ENCODE measurements at places on chromosomes 1 and 21.

GRCh38 chr1:176195547-176195946 lies 11.5 kb downstream of the COP1 start:
- DNase-seq: no peak

DNA sequence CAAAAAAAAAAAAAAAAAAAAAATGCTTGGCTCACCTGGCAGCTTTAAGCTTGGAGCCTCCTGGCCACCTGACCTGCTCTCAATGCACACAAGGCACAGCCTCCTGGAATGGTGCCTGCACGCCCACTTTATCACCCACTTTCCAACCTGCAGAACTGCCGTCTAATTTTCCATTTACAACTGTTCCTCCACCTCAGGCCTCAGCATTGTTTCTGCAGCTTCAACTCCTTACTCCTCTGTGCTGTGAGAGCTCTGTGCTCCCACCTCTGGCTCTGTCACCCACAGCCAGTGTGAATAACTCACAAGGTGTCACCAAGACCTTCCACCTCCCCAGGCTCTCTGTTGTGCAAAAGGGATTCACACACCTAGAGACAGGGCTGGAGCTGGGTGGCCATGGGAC lies 38.7 kb upstream of the GPR157 start:
- DNase-seq: no peak

GRCh38 chr1:49213301-49213700 lies 436.6 kb upstream of the BEND5 start:
- no peak for DNase-seq

DNA sequence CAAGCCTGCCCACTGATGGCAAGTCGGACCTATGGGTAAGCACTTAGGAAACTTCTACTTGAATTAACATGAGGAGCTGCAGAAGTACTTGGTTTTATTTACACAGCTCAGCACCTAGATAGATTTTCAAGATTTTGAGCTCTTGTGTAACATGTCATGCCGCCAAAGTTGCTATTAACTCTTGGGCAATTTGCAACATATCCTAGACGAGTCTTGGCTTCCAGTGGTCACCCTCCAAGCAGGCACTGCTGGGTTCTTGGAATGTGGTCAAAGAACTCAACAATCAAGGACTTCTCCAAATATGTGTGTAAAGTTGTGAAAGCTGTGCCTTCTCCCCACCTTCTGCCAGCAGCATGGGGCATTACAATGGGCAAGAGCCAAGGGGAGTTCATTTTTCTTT lies 17.8 kb upstream of the GUCA2B start:
- no peak for DNase-seq

DNA sequence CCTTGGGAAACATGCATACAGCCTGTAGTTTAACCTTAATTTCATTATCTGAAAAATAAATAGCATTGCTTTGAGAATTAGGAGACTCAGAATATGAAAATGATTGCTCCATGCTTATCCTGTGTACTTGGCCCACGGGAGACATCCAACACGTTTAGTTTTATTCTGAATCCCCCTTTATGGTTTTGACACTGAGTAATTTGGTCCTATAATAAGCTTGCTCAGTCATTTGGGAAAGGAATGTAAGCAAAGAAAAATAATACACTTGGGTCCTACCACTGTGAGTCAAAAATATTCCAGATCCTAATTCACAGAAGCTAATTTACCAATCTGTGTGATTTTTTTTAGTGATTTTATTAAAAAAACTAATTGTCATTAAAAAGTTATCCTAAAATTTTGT lies 557.3 kb downstream of the USP25 start:
- DNase-seq: no peak

- no peak for DNase-seq
These were observed 45.4 kb upstream of the ATP1B1 start for GRCh38 chr1:169060919-169061639.

DNA sequence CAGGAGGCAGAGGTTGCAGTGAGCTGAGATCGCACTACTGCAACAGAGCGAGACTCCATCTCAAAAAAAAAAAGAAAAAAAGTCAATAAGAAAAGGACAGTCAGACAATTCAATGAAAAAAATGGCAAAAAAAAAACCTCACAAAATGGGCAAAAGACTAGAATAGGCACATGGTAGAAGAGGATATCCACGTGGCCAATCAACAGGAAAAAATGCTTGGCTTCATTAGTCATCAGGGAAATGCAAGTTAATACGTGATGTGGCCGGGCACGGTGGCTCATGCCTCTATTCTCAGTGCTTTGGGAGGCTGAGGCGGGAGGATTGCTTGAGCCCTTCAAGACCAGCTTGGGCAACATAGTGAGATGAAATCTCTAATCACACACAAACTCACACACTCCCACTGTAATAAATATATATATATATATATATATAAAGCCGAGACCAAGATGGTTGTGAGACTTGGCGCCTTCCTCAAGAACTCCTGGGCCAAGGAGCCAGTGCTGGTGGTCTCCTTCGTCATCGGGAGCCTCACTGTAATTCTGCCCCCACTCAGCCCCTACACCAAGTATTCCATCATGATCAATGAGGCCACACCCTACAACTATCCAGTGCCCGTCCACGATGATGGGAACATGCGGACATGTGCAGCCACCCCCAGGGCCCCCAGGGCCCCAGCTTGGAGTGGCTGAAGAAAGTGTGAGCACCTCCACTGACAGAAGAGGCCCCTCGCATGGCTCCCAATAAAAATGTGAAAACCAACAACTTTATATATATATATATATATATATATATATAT lies 22.9 kb upstream of the LEFTY2 start:
- DNase-seq: no peak

DNA sequence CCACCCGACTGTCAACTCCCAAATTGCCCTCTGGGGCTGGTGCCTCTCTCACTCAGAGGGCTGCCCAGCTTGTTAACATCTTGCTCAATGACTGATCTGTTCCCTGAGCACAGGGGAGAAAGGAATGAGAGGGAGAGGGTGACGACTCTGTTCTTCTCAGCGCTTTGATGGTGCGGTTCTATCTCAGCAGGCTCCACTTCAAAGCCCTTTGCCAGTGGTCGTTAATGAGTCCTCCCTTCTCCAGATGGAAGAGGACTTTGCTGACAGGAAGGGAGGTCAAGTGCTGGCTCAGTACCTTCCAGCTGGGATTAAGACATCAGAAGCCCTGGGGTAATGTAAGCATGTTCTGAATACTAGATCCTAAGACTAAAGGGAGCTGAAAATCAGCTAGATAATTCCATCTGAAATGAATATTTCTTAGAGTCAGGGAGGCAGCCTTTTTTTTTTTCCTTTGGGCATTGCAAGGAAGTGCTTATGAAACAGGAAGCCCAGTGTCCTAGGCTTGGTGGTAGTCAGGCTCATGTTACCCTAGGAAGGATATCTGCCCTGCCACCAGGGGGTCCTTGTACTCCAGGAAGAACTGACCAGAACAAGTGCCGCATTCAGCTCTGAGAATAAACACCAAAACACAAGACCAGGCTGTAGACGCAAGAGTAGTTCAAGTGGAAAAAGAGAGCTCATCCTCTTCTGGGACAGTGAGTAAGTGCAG lies 4.7 kb downstream of the FMOD start:
- no peak for DNase-seq

DNA sequence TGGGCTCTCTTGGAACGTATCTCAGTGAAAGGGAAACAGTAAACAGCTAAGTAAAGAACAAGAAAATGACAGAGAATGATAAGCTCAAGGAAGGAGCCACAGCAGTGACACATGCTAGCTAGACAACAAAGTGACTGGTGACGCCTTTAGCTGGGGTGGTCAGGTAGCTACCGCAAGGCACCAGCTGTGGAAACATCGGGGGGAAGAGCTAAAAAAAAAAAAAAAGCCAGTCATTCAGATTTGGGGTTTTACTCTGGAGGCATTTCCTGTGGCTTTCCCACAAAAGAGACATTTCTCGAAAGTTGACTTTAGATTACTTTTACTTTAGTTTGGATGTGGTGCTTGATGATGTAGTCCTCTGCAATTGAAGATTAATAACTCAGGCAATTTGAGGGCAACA lies 2.1 kb downstream of the FHAD1 start:
- peak; percentile 56 for DNase-seq

GRCh38 chr1:86938450-86938849 lies 24.0 kb downstream of the HS2ST1 start:
- DNase-seq: no peak

DNA sequence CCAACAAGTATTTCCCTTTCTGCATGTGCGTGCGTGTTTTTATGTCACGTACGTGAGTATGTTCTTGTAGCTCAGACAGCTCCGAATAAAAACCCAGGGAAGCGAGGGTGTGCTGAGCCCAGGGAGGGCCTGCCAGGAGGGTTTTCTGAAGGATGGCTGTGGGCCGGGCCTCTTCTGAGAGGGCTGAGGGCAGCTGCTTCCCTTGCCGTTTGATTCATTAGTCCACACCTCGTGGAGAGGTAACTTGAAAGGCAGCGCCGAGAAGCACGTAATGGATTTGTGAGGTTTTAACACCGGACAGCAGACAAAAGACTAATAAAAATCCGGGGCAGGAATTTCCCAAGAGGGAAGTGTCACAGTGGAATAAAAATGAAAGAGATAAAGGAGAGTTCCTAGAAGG lies 29.5 kb downstream of the CD247 start:
- no peak for DNase-seq

DNA sequence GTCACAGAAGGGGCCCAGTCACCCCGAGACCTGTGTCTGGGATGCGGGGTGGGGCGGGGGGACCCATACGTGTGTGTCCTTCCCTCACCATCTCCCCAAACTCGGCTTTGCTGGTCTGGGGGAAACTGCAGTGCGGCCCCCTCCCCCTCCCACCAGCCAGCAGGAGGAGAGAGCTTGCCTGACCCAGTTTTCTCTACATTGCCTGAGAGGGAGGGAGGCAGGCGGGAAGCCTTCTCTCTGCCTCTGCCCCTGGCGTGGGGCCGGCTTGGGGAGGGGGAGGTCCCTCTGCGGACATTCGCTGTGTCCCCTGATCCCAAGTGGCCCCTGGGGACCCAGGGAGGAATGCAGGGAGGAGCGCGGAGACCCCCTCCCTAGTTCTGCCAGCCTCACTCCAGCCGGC lies 3.9 kb downstream of the EPHA8 start:
- no peak for DNase-seq

DNA sequence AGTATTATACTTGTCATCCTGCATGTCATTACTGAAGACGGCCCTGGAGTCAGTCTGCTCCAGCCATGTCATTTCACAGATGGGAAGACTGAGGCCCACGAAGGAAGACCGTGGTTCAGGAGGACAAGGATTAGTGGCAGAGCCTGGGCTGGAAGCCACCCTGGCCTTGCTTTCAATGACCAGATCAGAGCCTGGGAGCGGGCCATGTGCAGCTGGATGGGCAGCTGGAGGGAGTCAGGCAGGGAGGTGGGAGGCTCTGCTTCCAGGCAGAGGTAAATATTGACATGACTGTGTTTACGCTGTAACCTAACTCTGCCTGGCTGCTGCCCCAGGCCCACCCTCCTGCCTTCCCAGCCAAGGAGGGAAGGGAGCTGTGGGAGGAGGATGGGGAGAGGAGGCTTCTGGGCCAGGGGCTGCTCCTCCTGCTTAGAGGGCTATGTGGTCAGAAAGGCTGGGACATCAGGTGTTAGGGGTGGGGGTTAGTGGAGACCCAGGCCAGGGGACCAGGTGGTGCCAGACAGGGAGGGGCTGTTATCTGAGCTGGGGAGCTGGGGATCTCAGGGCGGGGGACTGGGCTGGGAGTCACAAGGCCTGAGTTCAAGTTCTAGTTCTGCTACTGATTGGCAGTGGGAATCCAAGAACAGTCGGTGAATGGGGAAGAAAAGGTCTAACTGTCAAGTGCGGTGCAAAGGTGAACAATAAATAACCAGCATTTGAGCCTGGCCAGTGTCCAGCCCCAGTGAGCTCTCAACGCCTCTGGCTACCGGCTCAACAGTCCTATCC lies 48.5 kb upstream of the ECE1 start:
- no peak for DNase-seq

GRCh38 chr1:10059342-10059718 lies 26.6 kb downstream of the UBE4B start:
- DNase-seq: no peak

- DNase-seq: no peak
These were observed 66.1 kb upstream of the WNT4 start for GRCh38 chr1:22208973-22209378.

DNA sequence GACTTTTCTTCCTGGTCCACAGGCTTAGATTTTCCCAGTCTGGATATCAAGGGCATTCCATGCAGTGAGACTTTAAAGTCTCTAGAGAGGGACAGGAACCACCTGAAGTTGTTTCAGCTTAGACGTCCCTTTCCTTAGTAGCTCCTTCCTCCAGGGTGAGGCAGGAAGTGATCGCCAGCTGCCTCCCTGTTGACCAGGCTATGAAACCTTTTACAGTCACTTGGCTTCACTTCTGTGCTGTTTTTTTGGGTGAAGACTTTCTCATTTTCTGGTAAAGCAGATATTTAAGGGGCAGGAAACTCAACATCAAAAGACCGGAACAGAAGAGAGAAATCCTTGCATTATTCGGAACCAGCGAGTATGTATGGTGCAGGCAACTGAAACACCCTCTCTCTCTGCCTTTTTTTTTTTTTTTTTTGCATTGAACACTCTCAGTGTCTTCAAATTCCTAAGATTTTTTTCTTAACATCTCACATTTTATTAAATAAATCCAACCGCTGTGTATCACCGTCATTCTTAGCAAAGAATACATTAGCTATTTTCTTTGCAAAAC lies 234.6 kb upstream of the IRF2BP2 start:
- DNase-seq: no peak

DNA sequence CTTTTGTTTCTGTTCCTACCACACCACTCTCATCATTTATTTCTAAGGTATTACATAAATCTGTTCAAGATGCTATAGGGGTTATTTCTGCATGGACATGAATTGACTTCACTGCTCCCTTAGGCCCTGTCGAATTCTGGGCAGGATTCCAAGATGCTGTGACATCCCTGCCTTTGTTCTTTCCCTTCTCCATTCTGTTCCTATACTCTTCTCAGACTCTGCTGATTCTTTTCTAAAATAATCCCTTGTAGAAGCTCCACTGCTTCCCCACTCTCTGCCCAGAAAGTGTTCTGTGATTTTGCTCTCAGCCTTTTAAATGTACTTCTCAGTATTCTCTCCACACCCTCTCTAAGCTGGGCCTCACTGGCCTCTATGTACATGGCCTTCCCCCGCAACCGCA lies 99.2 kb downstream of the PHTF1 start:
- no peak for DNase-seq

DNA sequence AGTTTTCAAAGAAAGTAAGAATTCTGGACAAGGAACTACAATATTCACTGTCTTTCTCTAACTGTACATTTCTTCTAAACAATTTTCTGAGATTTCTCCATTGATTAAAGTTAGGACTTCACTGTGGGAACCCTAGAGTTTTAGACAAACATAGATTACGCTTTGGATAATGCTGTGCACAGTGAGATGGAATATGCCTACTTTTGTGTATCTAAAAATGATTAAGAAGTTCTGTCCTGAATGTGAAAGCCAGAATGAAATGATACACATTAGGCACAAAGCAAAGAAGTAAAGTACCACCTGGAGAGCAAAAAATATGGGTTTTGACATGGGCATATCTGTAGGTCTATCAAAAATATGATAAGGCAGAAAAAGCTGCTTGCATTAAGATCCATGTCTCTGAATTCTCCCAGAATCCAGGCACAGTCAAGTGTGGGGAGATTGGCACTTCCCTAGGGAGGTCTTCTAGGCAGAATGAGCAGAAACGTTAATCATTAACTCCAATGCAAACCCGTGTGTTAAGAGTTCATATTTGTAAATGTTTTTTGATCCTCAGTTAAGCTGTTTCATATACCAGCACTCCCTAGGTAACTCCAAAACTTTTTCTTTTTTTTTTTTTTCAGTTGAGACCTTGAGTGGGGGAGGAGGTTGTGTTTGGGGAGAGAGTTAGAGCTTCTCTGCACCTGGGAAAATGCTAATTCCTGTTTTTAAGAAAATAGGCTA lies 467.1 kb downstream of the LMO4 start:
- DNase-seq: no peak

GRCh38 chr1:245986404-245987218 lies 520.5 kb downstream of the SMYD3 start:
- no peak for DNase-seq

All from effector memory CD8-positive, alpha-beta T cell (primary cell).